Hematopoietic multipotent progenitor cell treated with erythropoietin and hydrocortisone succinate and interleukin-3 and kit ligand, for 8 days (in vitro differentiated cells): ENCODE measurements at places on chromosomes 16 and 17.

GRCh38 chr17:43338886-43339516 lies 59.8 kb upstream of the ARL4D start:
- DNase-seq: peak; percentile 79

GRCh38 chr17:15263206-15263579 lies 1.9 kb downstream of the PMP22 start:
- peak; percentile 53 for DNase-seq

- DNase-seq: no peak
These were observed 73.4 kb upstream of the CREBBP start for GRCh38 chr16:3953728-3954410.

GRCh38 chr16:6682142-6682811 lies 650.4 kb upstream of the RBFOX1 start:
- peak; percentile 38 for DNase-seq

GRCh38 chr17:50128441-50129352 lies 1.3 kb downstream of the SAMD14 start:
- DNase-seq: no peak

- DNase-seq: no peak
These were observed 82.2 kb downstream of the TNRC6C start for GRCh38 chr17:78040440-78041385.

DNA sequence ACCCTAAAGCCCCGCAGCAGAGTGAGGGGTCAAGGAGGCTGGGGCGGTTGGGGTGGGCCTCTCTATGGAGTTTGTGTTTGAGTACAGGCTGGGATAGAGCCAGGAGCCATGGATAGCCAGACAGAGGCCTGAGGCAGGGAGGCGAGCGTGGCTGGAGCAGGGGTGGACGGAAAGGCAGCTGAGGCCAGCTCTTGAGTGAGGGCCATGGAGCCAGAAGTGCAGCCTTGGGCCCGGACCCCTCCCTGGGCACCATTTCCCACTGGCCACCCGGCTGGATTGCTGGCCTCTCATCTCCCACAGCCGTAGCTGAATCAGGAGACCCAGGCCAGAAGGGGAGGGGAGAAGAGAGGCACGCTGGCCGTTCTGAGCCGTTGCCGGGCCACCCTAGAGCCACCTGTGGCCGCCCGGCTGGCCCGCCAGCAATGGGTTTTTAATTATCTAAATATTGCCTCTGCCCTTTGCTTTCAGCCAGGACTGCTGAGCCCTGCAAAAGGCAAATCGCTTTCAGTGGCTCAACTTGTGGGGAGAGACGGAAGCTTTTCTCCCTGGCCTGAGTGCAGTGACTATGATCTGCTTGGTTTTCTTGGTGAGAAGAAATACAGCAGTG lies 75.2 kb upstream of the GSE1 start:
- no peak for DNase-seq

GRCh38 chr17:80160536-80160935 lies 9.3 kb upstream of the CARD14 start:
- DNase-seq: peak; percentile 95

DNA sequence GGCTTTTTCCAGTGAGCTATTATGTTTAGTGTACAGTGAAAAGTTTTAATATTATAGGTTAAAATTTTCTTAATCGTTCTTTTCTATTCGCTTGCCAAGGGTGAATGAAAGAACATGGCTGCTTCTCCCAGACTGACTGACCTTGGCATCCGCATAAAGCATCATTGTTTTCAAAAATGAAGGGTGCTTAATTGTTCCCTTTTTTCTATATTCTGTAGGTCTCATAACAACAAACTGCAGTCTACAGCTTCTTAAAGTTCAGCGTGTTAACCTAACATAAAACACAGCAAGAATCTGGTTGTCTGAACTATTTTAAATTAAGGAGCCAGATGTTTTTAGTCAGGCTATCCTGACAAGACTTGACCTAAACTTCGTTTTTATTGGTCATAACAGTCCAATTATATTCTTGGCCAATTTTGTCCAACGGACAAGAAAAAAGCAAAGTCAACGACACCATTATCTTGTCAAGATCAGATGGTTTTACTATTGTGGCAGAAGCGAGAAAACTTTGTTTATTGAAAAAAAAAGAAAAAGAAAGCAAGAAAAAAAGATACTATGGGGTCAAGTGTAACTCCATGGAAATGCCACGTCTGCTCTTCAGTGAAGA lies 14.1 kb downstream of the C17orf58 start:
- DNase-seq: no peak

- DNase-seq: no peak
These were observed 41.8 kb upstream of the CNTNAP4 start for GRCh38 chr16:76235426-76235825.

- DNase-seq: peak; percentile 64
These were observed 15.1 kb downstream of the FAM117A start for GRCh38 chr17:49748791-49749190.

GRCh38 chr16:86771506-86772460 lies 193.4 kb downstream of the FOXL1 start:
- no peak for DNase-seq

DNA sequence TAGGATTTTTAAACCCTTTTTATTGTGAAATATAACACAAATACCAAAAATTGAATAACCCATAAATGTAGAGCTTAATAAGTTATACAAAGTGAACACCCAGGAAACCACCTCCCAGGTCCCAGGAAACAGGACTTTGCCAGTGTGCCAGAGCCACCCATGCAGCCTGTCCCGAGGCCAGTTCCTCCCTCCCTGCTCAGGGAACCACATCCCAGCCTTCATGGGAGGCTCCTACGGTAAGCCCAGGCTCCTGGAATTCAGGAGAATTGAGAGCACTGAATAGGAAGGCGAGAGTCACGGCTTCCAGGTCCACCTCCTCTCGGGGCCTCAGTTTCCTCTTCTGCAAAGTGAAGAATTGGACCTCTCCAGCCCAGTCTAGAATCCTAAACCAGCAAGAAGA lies 178.2 kb downstream of the TMEM132E start:
- DNase-seq: no peak

DNA sequence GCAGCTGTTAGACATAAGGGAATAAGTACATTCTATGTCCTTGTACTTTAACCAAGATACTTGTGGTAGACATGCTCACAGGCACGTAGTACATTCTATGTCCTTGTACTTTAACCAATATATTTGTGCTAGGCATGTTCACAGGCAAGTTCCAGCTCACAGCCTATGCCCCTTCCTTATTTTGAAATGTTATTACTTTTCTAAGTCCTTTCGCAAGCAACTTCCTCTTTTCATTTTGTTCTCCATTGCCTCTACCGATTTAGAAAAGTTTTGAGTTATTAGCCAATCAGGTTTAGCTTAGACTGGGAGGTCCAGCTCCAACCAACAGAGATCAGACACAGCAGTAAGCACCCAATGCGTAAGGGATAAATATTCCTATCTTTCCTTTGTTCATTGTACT lies 60.1 kb upstream of the NUDT7 start:
- no peak for DNase-seq

DNA sequence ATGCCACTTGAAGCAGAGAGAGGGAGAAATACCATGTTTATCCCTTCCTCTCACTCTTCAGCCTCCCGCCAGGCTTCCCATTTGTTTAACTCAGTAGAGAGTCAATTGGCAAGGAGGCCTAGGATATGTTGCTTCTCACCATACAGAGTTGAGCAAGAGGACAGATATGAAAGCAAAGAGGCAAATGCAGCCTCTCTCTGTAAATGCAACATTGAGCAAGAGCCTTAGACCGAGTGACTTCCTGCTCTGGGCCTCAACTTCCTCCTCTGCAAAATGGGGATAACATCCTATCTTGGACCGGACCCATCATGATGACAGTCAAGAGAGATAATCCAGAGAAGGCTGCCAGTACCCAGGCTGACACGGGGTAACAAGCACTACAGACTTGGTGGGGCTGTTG lies 36.8 kb downstream of the SOCS1 start:
- no peak for DNase-seq

GRCh38 chr17:75474736-75475135 lies 18.3 kb downstream of the TMEM94 start:
- DNase-seq: no peak

- no peak for DNase-seq
These were observed 7.8 kb upstream of the TEX19 start for GRCh38 chr17:82351254-82351712.

- peak; percentile 71 for DNase-seq
These were observed 20.9 kb downstream of the TNS4 start for GRCh38 chr17:40480501-40481003.
